ELR (cell line): ENCODE measurements at places on chromosomes 7 and 10.

- peak; percentile 84 for DNase-seq
These were observed 31.9 kb downstream of the PIP4K2A start for GRCh38 chr10:22682237-22683139.

GRCh38 chr10:32985341-32985764, 27.3 kb upstream of the ITGB1 start:
- peak; percentile 23 for DNase-seq

GRCh38 chr10:25692761-25693160, 241.3 kb upstream of the MYO3A start:
- DNase-seq = no peak

DNA sequence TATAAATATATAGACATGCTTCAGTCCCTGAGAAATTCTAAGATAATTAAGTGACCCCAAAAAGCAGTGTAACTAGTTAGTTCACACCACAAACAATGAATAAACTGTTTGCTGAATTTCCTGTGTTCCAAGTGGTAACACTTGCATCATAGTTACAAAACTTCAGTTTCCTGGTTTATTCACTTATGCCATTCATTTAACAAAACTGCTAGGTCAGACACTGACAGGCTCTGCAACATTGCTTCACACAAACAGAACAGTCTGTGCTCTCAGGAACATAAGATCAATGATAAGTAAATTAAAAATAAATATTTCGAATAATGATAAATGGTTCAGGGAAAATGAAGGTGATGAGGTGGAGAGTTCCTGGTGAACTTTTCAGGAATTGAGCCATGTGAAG, 133.3 kb upstream of the NAMPT start:
- no peak for DNase-seq

DNA sequence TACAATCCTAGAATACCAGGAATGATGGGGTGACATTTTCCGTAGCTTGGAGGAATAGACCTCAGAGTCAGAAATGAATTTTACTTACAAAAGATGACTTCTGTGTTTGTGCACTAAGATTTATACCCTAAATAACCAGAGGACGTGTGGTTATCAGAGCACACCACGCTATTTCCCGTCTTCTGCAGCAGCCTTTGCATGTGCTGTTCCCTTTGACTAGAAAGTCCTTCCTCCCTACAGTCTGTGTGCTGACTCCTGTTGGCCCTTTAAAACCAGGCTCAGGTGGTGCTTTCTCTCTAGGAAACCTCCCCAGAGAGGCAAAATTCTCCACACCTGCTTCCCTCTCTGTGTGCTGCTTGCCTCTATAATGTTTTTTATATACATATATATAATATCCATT, 73.3 kb upstream of the SMNDC1 start:
- no peak for DNase-seq

GRCh38 chr10:494149-494542, 195.3 kb downstream of the DIP2C start:
- DNase-seq = no peak

DNA sequence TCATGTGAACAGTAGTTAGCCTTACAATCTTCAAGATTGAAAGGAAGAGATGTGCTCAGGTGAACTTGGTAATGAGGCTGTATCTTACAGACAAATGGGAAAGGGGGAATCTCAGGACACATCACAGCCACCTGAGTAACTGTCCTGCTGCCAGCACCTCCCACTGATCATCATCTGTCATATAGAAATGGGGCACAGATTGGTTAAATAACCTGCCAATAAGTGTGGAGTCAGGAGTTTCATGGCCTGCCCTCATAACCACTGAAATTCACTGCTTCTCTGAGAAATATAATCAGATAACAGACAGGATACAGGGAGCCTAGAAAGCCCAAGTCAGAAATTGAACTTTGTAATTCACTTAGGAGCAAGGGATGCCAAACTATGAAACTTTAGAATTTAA, 64.9 kb upstream of the TAS2R16 start:
- DNase-seq = no peak

GRCh38 chr7:122070834-122071233, 73.2 kb downstream of the AASS start:
- DNase-seq = no peak

- no peak for DNase-seq
These were observed at the start of gene TTYH3 for GRCh38 chr7:2631946-2632732. TTYH3 (plus strand) TSS chr7:2631986; CDS start chr7:2632156, 170 bp downstream.

DNA sequence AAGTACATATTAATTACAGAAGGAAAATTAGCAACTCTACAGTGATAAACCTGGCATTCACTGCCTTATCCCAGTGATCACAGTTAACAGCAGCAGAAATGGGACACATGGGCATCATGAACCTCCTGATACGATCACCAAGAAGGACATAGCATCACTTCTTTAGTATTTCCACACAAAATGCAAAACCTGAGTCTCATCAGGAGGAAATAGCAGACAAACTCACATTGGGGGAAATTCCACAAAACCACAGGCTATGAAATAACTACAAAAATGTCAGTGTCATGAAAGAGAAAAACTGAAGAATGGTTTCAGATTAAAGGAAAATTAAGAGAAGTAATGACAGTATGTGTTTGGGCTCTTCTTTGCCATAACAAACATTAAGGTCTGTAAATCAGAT, 12.0 kb upstream of the PURB start:
- peak; percentile 43 for DNase-seq

DNA sequence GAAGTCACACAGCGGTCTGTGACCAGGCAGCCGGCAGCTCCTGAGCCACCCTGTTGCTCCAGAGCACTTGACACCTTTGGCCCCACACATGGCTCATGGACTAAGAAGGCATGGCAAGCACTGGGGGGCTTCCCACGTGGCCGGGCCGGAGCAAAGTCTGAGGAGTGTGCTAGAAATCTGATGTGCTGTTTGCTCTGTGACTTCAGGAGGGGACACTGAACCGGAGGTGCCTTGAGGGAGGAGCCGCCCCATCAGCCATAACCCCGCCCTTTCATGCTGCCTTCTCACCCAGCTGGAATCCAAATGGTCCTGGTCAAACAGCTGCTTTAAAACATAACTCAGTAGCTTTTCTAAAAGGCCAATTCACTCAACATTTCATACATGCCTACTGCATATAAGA, 33.5 kb downstream of the PROSER2 start:
- peak; percentile 30 for DNase-seq

DNA sequence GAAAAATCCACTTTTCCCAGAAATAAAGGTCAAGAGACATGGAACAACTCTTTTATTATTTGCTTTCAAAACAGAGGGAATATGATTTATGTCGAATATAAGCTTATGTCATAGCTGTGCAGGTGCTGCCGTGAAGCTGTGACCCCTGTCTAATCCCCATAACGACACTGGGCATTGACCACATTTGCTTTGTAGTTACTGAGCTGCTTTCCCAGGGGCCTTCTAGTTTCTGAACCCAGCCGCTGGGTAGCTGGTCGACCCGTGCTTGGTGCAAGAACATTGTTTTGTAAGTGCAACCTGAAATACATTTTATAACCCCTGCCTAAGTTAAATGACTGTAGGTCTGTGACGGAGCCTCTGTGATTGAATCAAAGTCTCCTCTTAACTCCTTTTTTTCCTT, 144.9 kb upstream of the HDAC9 start:
- no peak for DNase-seq

GRCh38 chr7:29457141-29457561, 106.5 kb upstream of the PRR15 start:
- DNase-seq = peak; percentile 6

DNA sequence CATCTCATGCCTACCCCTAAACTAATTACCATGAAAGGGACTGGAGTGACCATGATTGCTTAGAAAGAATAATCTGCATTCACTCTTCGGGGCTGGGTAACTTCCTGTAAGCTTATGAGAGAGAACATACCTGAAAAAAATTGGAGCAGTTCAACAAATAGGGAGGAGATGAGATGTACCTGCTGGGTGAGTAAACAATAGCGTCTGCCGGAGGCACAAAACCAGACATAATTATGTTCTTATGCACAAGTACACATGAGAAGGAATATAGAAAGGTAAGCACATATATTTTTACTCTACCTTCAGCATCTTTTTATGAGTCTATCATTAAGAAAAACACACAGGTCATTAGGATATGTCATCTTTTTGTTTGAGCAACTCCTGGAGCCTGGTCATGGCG, 224.6 kb upstream of the FERD3L start:
- DNase-seq = no peak
